ENCODE measurements at places on chromosomes 4 and X.

DNA sequence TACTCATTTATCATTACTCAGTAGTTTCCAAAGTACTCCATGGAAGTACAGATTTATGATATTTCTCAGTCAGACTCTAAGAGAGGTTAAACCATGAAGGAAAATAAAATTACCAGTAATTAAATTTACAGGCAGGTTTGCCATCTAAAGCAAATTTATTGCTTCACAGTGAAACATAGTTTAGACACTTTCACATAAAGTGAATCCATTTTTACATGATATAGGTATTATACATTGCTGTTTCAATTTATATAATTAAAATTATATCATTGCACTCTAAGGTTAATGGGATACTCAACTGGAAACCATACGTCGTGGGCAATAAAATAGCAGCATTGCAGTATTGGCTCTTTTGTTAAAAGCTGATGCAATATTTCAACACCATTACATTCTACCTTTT, 202.8 kb downstream of the SLIT2 start:
- no peak for DNase-seq

GRCh38 chrX:150879855-150880807, 18.3 kb downstream of the CD99L2 start:
- no peak for DNase-seq

DNA sequence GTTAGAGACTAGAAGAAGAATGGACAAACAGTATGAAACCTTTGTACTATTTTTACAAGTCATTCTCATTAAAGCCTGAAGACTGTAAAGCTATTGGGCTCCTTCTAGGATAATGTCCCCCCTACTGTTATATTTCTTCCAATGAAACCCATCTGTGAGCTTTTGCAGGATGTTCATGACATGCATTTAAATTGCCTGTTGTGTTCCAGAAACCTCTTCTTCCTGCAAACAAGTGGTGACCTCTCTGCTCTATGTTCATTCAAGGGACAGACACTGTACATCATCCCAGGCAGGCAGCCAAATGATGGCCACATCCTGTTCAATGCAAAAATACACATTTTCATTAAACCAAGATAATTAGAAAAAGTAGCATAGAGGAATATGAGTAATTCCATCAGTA, 128.0 kb downstream of the C4orf33 start:
- no peak for DNase-seq

DNA sequence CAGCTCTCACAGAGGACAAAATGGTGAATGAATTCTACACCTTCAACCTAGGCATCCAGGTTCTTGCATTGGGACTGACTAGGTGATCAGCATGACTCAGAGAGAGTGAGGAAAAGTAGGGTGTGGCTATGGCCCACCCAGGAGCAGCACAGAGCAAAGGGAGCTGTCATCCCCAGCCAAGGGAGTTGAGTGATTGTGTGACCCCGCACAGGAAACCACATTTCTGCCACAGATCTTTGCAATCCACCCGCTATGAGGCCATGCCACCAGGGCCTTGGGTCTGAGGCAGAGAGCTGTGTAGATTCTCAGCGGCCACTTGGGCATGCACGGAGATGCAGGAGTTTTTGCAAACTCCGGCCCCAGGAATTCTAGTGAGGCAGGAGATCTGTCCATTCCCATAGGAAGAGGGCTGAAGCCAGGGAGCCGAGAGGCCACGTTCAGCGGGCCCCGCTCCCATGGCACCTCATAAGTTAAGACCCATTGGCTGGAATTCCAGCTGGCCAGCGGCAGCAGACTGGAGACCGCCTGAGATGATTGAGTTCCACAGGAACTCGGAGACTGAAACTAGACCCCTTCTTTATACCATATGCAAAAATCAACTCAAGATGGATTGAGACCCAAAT, 75.9 kb downstream of the NAA11 start:
- peak; percentile 43 for DNase-seq

- no peak for DNase-seq
These were observed 2.7 kb downstream of the HAND2 start for GRCh38 chr4:173527103-173527891.

DNA sequence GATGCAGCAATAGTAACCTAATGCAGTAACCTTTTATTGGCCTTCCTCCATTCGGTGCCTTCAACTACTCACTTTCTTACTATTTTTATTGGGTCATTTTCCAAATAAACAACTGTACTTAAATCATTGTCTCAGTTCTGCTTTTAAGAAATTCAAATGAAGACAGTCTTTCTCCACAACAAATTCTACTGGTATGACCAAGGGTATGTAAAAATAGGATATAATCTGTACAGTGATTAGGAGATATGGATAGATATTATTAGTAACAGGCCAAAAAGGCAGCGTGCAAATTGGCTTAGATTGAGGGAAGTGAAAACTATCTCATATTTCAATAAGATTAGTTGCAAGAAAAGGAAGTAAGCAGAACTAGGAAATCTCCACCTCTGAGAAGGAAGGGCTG, 177.4 kb upstream of the PPP1R2C start:
- no peak for DNase-seq

- DNase-seq = peak; percentile 82
These were observed at the start of the genes GLA and HNRNPH2 for GRCh38 chrX:101407748-101408531. Gene GLA (minus strand): TSS chrX:101407925. CDS start chrX:101407903, 22 bp downstream. Gene HNRNPH2 (plus strand): TSS chrX:101408222. CDS start chrX:101411989, 3,767 bp downstream.

DNA sequence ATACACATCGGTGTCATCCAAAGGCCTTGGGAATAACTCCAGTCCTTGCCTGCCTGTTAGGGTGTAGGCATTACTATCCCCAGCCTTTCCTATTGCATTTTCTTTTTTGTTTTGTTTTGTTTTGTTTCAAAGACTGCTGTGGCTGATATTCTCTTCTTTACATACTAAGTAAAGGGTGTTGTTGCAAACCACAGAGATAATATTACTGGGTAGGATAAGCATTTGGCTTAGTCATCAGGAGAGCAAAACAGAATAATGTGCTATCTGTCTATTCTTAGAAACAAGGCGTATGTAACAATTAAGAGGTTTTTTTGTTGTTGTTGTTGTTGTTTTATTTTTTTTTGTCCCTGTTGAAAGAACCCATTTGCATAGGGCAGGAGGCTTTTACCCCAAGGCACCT, 41.8 kb downstream of the UGT2B28 start:
- no peak for DNase-seq

DNA sequence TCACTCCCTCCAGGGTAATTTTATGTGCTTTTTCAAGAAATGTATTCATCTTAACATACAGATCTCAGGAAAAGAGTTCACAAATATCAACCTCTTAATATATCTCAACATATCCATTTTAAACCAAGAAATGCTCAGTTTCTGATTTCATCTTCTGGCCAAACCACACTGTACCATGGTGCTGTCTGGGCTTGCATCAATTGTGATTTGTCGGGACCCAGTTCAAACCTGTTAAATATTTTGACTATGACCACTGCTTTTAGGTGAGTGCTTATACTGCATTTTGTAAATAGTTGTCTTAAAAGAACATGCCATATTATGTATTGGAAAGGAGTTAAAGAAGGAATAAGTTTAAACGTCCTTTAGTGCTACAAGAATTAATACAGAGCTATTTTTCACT, 352.1 kb downstream of the SPOCK3 start:
- no peak for DNase-seq

DNA sequence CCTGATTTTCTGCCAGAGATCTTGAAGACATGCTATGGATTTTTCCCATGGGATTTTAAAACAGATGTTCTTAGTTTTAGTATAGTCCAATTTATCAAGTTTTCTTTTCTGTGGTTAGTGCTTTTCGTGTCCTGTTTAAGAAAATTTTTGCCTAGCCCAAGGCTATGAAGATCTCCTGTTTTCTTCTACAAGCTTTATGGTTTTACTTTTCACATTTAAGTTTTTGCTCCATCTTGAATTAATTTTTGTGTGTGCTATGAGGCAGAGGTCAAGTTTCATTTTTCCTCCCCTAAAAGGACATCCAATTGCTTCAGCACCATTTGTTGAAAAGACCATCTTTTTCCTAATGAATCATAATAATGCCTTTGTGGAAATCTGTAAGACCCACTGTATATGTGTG, 65.6 kb downstream of the POLR2B start:
- no peak for DNase-seq

GRCh38 chrX:16160729-16161128, 6.6 kb upstream of the MAGEB17 start:
- no peak for DNase-seq

- no peak for DNase-seq
These were observed 2143.5 kb upstream of the AGA start for GRCh38 chr4:179585761-179586160.

DNA sequence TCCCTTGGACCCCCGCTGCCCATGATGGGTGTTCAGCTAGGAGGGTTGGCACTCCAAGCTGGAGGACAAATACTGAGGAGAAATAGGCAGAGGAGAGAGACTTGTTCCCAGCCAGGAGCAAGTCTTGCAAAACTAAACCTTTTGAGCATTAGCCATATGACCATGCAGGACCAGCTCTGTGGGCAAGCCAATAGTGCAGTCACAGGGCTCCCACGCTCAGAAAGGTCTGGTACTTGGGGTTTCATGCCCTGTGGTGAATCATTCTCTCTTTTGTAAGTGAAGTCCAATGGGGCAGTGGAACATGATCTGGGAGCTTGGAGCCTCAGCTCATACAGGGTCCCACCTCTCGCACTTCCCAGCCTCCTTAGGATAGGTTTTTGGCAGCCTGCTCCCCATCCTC, 300.9 kb downstream of the BCOR start:
- DNase-seq = no peak

- DNase-seq = no peak
These were observed 1264.7 kb downstream of the PCDH7 start for GRCh38 chr4:31984872-31985271.

DNA sequence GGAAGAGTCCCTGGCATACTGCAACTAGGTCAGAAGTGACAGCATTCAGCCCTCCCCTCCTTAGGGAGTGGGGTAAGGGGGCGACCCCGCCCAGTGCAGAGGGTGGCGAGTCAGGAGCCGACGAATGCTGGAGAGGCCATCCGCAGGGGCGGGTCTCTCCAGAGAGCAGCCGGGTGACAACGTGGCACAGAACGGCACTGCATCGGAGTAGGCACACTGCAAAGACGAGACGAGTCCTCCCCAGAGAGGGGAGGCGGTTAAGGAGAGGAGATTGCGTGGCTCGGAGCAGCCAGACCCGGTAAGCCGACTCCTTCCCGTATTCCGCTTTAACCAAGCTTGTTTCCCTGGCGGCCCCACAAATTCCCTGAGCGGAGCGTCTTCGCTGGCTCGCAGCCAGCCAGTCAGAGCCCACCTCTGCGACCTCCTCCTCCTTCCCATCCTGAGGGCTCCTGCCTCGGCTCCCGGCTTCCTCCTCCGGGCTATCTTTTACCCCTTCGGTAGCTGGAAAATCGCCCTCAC, 54.9 kb downstream of the LINC00632 start:
- DNase-seq = no peak

- no peak for DNase-seq
These were observed 32.7 kb upstream of the NKRF start for GRCh38 chrX:119638725-119639471.
